GM20000 (cell line): ENCODE measurements at places on chromosomes 2 and 18.

DNA sequence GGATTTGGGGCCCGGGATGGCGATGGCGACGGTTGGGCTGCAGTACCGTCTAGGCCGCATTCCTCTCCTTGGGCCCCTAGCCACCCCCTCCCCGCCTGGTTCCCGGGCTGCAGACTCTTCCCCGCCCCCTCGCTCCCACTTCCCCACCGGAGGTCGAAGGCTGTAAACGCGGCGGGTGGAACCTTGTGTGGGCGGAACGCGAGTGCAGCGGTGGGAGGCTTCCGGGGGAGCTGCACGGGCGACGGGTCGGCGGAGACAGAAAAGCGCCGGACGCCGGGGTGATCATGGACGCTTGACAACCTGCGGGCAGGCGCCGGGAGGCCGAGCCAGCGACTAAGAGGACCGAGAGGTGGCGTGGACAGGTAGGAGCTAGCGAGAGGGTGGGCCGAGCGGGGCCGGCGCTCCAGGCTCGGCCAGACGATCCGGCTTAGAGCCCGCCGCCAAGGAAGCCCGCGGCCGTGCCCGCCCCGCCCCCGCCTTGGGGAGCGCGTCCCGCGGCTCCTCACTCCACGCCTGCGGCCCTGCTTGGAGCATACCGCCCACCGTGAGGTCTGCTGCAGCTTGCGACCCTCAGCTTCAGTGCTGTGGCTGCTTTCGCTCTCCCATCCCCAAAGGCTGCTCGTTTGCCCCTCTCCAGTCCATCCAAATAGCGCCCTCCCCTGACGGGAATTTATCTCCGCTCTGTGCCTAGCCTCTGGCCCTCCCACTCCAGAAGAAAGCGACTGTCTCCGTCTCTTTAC lies at the start of gene COPS7B:
TSS of gene COPS7B (plus strand) at position 269 of the 740 bp plus-strand sequence. CDS start 2,126 bp downstream, outside the sequence.
- peak; percentile 89 for DNase-seq

- no peak for DNase-seq
These were observed 481.2 kb downstream of the NUP35 start for GRCh38 chr2:183605440-183605839.

DNA sequence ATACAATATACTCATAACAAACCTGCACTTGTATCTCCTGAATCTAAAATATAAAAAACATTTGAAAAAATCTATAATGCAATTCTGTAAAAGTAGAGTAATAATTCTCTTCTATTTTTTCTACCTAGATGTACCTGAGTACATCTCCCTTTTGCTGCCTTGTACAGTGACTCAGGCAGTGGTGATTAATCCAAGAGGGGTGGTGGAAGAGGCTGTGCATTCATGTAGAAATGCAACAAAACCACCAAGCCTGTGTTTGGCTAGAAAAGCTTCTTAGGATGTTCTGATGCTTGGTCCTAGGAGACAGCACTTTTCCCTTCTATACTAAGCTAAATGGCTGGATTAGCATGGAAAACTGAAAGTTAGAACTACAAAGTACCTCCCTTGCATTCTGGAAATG lies 245.8 kb downstream of the DPP10 start:
- no peak for DNase-seq

DNA sequence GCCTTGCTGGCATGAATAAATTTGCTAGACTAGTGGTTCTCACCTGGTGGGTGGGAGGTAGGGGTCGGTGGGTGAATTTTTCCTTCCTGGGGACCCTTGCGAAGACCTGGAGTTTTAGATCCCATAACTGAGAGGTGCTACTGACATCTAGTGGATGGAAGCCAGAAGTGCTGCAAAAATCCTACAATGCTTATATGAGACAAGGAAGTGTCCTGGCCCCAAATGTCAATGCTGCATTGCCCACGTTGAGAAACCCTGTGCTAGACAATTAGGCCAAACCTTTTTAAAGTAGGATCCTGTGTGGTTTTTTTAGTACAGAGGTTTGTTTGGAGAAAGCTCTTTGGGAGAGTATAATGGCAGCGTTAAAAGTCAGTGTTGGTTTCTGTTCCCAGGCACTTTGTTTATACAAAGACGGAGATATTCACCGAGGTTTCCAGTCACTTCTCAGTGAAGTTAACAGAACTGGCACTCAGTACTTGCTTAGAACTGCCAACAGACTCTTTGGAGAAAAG lies 9.6 kb downstream of the SERPINB8 start:
- peak; percentile 63 for DNase-seq

DNA sequence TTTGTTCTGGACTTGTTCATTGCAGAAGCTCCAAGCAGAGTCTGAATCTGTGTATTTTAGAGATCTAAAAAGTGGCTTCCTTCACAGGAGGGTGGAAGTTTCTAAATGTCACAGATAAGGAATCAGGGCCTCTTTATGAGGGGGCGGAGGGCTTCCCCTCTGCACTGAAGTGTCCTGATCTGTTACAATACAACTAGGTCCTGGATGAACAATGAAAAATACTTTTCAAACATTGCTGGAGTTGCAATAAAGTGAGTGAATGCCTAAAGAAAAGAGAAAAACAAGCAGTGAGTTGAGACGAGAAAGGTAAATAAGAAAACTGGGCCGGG lies 179.3 kb upstream of the HDAC4 start:
- DNase-seq: no peak

DNA sequence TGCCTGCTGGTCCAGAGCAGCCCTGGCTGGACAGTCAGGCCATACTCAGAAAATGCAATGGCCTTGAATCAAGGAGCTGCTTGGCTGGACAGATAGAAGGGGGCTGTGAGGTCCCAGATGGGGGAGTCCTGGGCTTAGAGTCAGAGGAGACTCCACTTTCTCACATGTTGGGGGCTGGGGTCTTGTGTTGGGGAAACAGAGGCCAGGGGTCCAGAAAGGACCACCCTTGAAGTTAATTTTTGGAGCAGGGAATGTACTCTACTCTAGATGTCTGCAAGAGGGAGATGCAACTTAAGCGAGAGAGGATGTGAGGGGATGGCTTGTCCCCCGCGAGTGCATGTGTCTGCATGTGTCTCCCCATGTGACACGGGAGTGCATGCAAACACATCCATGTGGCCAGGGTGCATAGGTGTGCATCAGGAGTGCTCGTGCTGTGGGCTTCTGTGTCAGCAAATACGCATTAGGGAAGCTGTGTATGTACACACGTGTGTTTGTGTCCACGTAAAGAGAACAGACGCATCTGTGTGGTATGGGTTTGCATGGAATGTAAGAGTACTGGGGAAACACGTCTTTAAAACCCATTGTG lies 303.2 kb downstream of the MYCN start:
- no peak for DNase-seq

GRCh38 chr2:27993402-27993787 lies 102.9 kb downstream of the BABAM2 start:
- DNase-seq: no peak

- no peak for DNase-seq
These were observed 207.0 kb upstream of the AGAP1 start for GRCh38 chr2:235286622-235287374.

GRCh38 chr2:199862788-199863187 lies 11.8 kb upstream of the FTCDNL1 start:
- no peak for DNase-seq

GRCh38 chr2:215784371-215784783 lies 229.0 kb downstream of the MREG start:
- no peak for DNase-seq

- no peak for DNase-seq
These were observed 24.6 kb upstream of the SPOPL start for GRCh38 chr2:138476940-138477339.

GRCh38 chr2:27501042-27501441 lies 4.4 kb downstream of the GCKR start:
- DNase-seq: no peak

DNA sequence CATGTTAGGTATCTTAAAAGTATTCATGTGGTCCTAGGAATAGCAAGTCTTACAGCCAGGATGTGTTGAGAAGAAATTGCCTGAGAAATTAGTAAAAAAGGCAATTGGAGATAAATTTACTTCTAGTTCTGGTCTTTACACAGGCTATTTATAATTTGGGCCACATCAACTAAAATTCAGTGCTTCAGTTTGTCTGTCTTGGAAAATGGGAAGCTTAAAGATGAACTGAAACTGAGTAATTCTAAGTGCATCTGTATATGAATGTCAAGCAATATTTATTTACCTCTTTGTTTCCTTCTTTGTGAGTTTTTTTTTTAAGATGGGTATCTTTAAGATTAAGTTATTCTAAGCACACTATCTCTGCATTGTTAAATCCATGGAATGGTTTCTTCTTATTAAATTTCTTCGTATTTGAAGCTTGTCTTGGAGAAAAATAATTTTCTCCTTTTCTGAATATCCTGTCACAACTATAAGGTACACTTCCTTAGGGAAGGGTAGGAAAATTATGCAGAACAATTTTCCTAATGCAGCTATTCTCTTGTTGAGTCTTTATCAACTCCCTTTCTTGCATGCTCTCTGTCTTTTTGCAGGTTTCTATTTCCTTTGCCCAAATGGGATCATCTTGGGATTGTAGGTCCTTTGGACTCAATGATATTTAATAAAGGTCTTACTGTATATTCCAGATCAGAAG lies 39.7 kb upstream of the MMADHC start:
- no peak for DNase-seq

GRCh38 chr2:42167458-42167857 lies 1.7 kb upstream of the EML4 start:
- DNase-seq: no peak

- DNase-seq: no peak
These were observed 33.4 kb downstream of the COL4A4 start for GRCh38 chr2:227130636-227131035.

GRCh38 chr2:43605079-43605655 lies 9.3 kb upstream of the THADA start:
- peak; percentile 28 for DNase-seq

DNA sequence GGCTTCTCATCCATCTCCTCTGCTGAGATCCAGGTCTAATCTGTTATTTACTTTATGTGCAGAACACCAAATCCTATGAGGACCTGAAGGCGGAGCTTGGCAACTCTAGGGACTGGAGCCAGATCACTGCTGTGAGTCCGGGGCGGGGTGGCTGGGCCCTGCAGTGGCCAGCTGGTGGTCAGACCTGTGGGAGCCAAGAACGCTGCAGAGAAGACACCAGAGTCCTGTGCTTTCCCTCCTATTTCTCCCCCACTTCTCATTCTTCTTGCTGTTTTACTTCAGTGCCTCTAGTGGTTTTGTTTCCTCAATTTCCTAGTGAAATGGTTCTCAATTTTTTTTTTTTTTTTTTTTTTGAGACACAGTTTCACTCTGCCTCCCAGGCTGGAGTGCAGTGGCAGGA lies 19.7 kb downstream of the VIL1 start:
- no peak for DNase-seq

DNA sequence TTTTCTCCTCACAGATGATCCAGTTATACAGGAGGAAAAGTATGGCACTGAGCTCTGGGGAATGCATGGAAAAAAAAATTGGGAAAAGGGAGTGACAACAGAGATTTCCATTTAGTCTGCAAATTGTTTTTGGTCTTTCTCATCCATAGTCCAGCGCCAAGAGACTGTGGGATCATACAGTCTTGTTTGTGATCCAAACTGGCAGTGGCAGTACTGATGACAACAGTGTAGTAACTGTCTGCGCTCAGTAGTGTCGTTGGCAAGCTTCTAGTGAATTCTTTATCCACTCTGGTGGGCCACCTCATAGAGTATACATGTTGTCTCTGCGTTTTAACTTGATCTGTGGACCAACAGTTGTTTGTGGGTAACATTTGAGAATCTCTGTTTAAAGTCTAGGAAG lies 37.9 kb downstream of the GALNT1 start:
- DNase-seq: no peak

GRCh38 chr2:238786379-238786778 lies 61.5 kb upstream of the TWIST2 start:
- DNase-seq: no peak

- no peak for DNase-seq
These were observed 436.4 kb downstream of the RNF144A start for GRCh38 chr2:7353571-7353970.

- DNase-seq: no peak
These were observed 189.8 kb downstream of the RBM43 start for GRCh38 chr2:151071906-151072305.

GRCh38 chr18:53131001-53131400 lies 791.0 kb downstream of the DCC start:
- no peak for DNase-seq

DNA sequence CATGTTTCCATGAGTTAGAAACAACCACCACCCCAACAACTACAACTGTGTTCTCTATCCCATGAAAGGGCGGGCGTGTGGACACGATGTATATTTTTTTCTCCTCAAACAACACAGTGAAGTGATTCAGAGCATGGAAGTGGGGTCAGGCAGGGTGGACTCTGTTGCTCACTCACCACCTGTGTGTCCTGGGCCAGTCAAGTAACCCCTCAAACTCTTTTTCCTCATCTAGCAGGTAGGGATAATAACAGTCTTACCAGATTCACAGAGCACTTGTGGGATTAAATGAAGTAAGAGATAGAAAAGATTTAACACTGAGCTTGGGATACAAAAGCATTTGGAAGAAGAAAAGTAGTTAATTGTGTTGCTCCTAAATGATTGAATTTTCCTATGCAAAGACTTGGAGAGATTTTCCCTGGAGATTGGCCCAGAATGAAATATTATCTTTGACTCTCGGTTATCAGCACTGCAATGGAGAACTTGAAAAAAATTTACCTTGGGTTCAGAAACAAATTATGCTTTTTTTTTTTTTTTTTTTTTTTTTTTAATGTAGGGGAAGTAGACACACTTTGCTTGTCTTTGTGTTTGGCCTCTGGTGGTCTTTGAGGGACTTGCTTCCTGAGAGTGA lies 161.9 kb upstream of the EPAS1 start:
- DNase-seq: no peak

GRCh38 chr2:173656086-173656485 lies 301.4 kb downstream of the CDCA7 start:
- no peak for DNase-seq

DNA sequence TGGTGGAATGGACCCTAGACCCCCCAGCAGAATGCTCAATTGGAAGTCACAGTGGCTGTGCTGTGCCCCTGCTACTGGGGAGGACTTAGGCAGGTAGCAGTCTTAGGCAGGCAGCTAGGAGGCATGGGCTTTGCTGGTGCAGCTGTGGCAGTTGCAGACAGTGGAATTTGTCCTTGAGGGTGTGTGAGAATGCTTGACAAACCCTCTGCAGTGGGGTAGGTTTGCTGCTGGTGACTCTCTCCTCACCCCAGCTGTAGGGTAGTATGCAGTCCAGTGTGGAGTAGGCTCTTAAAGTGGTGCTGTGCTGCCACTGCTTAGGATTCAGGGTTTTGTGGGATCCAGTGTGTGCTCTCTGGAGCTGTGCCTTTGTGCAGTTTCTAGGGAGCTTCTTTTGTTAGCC lies 61.3 kb downstream of the NUP35 start:
- DNase-seq: no peak

DNA sequence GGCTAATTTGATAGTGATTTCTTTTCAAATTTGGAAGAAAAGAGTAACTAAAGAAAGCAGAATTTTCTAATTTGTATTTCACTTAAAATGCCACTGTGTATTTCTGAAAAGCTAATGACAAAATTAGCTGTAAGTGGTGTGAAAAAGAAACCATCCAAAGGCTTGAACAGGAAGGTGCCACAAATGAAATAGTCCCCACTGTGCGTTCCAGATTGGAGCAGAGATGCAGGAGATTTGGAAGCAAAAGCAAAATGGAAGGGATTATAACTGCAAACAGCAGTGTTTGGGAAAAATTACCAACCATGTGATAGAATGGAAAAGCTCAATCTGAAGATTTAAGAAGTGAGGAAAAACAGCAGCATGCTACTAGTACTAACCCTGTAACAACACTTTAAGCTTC lies 498.7 kb downstream of the SUCLG1 start:
- DNase-seq: no peak
